ENCODE measurements at places on chromosomes 6 and 20.
A peak's percentile ranks its signal among the peaks of the same experiment; 100 is the strongest.

GRCh38 chr6:111175109-111175508 lies 87.8 kb downstream of the SLC16A10 start:
- no peak for DNase-seq

- no peak for DNase-seq
Measured at GRCh38 chr20:49432550-49432949, 49.9 kb downstream of the KCNB1 start.

DNA sequence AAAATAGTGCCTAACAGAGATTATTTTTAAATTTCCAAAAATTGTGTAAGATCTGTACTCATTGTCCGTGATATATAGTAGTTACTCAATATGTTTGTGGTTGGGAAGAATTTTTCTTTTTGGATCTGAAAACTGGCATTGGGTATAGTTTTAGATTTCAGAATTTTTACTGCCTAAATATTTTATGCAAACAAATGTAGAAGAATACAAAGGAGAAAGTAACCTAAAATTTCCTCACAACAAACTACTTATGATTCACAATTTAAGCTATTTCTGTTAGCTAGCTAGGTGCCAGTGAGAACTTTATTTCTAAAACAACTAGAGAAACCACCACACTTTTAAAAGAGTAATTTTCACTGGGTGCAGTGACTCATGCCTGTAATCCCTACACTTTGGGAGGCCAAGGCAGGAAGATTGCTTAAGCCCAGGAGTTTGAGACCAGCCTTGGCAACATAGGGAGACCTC lies 38.8 kb downstream of the SESN1 start:
- no peak for DNase-seq

- DNase-seq: no peak
Measured at GRCh38 chr6:36725581-36725980, 28.0 kb downstream of the RAB44 start.

DNA sequence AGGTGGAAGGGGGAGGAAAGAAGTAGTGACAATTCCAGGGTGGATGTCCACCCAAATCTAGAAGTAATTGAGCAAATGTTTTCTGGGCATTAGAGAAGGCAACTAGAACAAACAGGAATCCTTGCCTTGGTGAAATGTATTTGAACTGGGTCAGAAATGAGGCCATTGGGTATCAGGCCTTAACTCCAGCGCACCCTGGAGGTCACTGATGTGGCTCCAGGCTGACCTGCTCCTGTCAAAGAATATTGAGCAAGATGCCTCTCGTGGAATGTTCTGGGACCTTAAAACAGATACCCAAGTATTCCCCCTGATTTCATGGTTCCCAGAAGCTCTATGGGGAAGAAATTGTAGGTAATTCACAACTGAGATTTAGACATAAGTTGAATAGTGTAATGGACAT lies 6.9 kb downstream of the HLA-DPB1 start:
- DNase-seq: no peak

- no peak for DNase-seq
Measured at GRCh38 chr6:46210294-46210693, 39.5 kb upstream of the ENPP5 start.

- no peak for DNase-seq
Measured at GRCh38 chr6:96157018-96157565, 141.3 kb downstream of the FUT9 start.

DNA sequence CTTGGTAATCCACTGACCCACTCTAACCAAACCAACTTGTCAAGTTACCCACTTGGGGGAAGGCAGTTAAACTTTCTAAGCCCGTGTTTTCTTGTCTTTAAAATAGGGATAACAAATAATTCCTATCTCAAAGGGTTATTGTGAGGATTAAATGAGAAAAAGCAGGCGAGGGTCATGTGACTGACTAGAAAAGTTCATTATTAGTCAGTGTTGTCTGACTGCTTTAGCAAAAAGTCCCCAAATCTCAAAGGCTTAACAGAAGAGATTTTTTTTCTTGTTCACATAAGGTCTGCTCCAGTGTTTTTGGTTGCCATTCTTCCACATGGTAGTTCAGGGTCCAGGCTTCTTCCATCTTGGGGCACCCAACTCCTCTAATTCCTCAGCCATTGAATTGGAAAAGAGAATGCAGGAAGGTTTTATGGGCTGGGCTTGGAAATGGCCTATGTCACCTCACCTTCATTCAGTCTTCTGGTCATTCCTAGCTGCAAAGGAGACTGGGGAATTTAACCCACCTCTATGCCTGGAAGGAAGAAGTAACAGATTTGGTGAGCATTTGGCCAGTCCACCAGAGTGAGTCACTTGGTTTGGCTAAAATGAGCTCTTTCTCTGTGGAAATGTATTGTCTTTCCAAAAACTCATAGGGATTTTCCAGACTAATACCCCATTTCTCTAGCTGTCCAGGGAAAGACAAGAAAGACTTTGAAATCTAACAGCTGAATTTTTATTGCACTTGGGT lies 77.0 kb downstream of the CAP2 start:
- DNase-seq: no peak

- no peak for DNase-seq
Measured at GRCh38 chr20:8074931-8075330, 55.4 kb upstream of the TMX4 start.

- DNase-seq: no peak
Measured at GRCh38 chr6:80217794-80218193, 111.3 kb downstream of the BCKDHB start.

DNA sequence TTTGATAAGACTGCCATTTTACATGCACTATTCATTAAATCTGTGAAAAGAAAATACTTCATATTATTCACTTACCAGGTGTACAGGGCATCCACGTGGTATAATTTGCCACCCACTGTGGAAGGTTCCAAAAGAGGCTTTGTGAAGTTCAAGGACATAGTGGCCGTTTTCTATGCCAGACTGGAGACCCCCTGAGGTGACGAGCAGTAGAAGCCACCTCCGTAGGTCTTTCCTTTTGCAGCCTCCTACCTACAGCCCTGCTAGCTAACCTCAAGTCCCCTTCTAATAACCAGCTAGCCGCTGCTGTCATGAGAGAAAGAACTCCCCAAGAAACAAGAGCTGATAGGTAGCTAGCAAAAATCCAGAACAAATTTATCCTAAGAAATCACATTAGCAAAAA lies 110.5 kb downstream of the ARHGAP18 start:
- no peak for DNase-seq

- peak; percentile 21 for DNase-seq
Measured at GRCh38 chr6:131281471-131282270, 146.4 kb downstream of the AKAP7 start.

- DNase-seq: no peak
Measured at GRCh38 chr20:20549704-20550103, 162.7 kb downstream of the RALGAPA2 start.

GRCh38 chr20:36017048-36017951 lies 48.9 kb downstream of the CNBD2 start:
- DNase-seq: no peak

GRCh38 chr6:53717566-53717965 lies 52.0 kb upstream of the KLHL31 start:
- no peak for DNase-seq

- DNase-seq: no peak
Measured at GRCh38 chr6:2184700-2185455, 60.5 kb downstream of the GMDS start.

DNA sequence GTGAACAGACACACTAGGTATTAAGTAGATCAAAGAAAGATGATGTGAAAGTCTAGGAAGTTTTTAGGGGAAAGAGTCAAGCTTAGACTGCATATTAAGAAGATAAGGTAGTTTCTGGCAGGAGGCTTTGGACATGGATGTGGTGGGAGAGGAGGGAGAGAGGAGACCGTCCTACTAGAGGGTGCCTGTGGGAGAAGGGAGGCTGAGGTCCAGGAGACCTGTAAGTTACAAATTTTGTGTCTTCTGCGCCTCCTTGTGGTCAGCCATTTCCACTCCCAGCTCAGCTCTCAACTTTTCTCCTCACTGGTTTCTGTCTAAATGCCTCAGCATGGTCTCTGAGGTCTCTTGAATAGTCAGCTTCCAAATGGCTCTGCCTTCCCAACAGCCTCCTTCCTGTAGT lies 193.5 kb downstream of the UNC5CL start:
- DNase-seq: no peak

GRCh38 chr20:18904624-18905023 lies 91.0 kb downstream of the SCP2D1 start:
- no peak for DNase-seq

DNA sequence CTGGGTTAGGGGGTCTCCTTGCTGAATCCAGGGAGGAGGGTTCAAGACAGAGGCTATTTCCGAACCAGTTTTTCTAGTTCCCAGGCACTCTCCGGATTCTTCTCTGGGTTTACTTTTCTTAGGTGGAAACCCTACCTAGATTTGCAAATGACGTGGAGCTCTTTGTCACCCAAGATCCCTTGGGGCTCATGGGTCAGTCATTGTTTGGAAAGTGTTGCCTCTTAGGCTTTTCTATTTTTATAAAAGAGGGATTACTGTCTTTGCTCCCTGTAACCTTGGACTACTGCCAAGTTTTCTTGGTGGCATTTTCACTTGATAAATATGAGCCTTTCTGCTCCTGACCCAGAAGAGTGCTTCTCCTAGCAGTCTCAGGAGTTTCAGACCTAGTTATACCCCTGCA lies 33.6 kb downstream of the FAM209B start:
- no peak for DNase-seq

DNA sequence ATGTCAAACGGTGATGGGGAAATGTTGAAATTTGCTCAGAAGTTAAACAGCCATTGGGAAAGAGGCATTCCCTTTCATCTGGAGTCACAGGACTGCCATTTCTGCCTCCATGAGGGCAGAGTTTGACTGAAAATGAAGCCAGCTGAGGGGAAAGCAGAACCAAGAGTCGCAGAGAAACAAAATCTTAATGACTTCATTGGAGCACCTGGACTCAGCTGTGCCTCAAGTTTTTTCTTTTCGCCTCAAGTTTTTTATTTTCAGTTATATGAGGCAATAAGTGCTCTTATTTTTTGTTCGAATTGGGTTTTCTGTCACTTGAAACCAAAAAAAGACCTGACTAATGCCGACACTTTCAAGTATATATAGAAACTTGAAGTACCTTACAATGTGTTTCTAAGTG lies 161.3 kb downstream of the PKHD1 start:
- no peak for DNase-seq

DNA sequence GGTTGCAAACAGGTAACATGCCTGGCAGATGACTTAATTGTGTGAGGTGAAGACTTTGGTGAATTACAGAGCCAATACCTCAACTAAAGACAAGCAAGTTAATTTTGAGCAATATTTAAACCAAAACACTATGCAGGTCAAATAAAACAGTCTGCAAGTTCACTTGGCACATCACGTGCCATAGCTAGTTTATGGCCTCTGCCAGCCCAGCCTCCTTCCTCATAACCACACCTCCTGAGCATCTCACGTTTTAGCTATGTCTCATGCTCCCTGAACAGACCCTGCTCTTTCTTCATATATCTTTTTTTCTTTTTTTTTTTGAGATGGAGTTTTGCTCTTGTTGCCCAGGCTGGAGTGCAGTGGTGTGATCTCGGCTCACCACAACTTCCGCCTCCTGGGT lies 4.5 kb upstream of the CNBD2 start:
- no peak for DNase-seq

GRCh38 chr6:5286780-5287179 lies 25.5 kb downstream of the FARS2 start:
- DNase-seq: no peak

GRCh38 chr6:75094614-75095200 lies 111.1 kb downstream of the COL12A1 start:
- DNase-seq: no peak
